Suppressor macrophage (primary cell): ENCODE measurements at places on chromosomes 11 and 22.

DNA sequence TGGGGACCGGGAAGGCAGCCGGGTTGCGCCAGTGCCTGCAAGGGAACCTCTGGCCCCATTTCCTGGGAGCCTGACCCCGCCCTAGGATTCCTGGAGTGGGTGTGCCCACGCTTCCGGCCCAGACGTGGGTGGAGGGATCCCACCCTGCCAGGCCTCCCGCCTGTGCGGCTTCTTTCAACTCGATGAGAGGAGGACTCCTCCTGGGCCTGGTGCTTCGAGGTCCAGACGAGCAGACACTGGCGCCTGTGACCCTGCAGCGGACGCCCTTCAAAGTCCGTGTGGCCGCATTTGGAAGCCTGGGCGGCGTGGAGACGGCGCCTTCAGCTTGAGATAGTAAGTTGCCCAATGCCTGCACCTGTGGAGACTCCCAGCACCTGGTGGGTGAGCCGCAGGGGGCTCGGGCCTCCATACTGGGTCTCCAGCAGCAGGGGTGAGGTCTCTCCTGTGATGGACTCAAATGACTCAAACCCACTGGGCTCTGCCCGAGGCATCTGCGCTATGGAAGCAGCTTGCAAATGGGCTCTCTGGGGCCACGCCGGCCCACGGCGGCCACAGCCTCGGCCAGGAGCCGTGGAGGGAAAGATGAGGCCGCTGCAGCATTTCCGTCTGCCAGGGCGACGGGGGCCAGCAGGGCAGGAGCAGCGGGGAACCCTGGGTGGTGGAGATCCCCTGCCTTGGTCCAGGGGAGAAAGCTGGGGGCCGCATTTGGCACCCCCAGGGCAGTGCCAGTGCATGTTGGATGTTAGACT lies 64.3 kb upstream of the PPARA start:
- DNase-seq = no peak

- peak; percentile 76 for DNase-seq
These were observed 151.6 kb upstream of the MTMR2 start for GRCh38 chr11:96075532-96075959.

GRCh38 chr11:64746486-64746885 lies 2.5 kb upstream of the RASGRP2 start:
- DNase-seq = no peak

DNA sequence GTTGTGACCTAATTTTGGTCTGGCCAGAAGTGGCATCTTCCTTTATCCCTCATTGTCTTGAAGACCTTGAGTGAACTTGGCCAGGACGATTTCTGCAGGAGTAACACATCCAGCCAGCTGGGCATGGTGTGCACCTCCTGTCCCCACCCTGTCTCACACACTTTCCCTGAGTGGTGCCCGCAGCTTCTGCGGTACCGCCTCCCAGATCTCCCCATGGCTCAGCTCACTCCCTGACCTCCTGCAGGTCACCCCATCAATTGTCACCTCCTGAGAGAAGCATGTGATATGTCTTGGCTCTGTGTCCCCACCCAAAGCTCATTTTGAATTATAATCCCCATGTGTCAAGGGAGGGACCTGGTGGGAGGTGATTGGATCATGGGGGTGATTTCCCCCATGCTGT lies 50.2 kb upstream of the TP53I11 start:
- DNase-seq = no peak

- DNase-seq = no peak
These were observed 29.9 kb downstream of the LRFN4 start for GRCh38 chr11:66886671-66887221.

- DNase-seq = no peak
These were observed 375 bp downstream of the BSCL2 start for GRCh38 chr11:62706850-62707247.

- DNase-seq = no peak
These were observed 110.6 kb downstream of the ETS1 start for GRCh38 chr11:128476729-128477128.

- peak; percentile 78 for DNase-seq
These were observed 12.7 kb upstream of the TMEM218 start for GRCh38 chr11:125123947-125124617.

DNA sequence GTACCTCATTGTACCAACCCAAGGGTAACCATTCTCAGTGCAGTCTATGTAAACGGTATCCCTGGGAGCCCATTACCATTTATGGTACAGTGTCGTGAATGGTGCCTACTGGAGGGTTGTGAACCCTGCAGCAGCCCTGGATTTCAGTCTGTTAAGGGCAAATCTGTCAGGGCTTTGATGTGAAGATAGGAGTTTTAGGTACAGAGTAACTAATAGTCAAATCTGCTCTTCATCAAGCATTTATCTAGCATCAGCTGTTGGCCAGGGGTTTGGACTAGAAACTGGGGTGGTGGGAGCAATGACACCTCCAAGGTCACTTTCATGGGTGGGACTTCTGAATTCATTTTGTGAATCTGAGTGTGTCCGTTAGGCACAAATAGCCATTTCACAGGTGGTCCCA lies 50.6 kb upstream of the RFPL3 start:
- DNase-seq = no peak

GRCh38 chr22:24459911-24460310 lies 32.5 kb downstream of the ADORA2A start:
- no peak for DNase-seq

GRCh38 chr22:25448435-25449051 lies 115.9 kb upstream of the GRK3 start:
- peak; percentile 40 for DNase-seq

DNA sequence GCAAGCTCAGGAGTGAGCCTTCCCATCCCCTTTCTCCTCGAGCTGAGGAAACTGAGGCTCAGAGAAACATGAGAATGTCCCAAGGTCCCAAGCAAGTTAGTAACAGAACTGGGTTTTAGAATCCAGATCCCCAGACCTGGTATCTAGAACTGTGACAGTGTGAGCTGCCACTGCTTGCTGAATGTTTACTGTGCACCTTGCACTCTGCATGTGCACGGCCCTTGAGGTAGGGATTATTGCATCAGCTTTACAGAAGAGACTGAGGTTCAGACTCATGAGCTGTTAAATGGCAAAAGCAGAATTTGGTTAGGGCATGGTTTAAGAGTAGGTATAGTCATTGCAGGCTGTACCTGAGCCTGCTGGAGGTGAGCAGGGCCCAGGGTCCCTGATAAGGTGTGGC lies 3.8 kb upstream of the MPPED1 start:
- DNase-seq = no peak

DNA sequence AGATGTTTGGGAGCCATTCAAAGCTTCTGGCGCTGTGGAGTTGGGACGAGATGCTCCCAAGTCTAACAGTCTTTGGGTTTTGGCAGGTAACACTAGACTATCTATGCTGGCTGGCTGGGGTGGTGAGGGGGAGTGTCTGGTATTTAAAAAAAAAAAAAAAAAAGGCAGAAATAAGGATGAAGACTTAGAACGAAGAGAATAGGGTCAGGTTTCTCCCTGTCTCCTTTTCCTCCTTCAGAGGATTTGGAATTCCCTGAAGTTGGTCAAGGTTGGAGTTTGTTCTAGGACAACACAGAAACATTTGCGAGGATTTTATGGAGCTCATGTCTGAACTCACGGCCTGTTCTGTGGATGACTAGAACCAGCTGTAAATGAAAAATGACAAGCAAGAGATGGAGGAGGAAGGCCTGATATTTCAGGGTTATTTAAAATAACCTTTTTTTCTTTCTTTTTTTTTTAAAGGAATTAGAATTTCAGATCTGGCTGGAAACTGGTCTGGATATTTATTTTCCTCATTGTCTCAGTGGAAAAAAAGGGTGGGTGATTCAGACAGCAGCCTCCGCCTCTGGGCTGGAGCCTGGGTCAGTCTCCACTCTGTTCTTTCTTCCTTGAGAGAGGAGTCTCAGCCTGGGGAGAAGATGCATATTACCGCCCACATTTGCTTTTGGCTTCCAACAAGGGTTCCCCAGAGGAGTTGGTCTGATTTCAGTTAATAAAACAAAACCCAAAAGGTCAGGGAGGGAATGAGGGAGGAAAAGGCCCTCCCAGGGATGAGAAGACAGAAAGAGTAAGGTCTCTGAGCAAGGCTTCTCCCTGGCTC lies 80.1 kb downstream of the USP35 start:
- no peak for DNase-seq

DNA sequence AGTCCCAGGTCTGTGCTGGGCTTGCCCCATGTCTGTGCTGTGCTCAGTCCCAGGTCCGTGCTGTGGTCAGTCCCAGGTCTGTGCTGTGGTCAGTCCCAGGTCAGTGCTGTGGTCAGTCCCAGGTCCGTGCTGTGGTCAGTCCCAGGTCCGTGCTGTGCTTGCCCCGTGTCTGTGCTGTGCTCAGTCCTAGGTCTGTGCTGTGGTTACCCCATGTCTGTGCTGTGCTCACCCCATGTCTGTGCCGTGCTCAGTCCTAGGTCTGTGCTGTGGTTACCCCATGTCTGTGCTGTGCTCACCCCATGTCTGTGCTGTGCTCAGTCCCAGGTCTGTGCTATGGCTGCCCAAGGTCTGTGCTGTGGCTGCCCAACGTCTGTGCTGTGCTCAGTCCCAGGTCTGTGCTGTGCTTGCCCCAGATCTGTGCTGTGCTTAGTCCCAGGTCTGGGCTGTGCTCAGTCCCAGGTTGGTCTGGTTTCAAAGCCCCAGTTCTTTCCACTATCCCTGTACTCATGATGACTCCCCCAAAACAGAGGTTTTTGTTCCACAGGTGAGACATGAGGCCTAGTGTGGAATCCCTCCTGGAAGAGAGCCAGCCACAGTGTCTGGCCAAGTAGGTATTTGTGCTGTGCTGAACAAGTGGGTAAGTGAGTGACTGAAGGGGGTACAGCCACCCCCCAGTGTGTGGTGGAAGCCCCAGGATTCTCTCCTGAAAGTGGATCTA lies 34.8 kb downstream of the IRAG1 start:
- no peak for DNase-seq
